Airway epithelial cell (primary cell): ENCODE measurements at places on chromosomes 4 and X. TPM values are rescaled to one million over a fixed set of nuclear protein-coding genes. Genes with fewer than 3 reads are reported as not detected.

CENPU gene
- total RNA-seq, result 20.7 and 20.9 TPM in 2 replicates

GC gene
- total RNA-seq, result not detected in 2 replicates

HPSE gene
- total RNA-seq, result 5.1 and 7.3 TPM in 2 replicates

PAGE5 gene
- not detected in 2 replicates for total RNA-seq

FGFR3 gene
- total RNA-seq, result 120 TPM in 2 replicates

HNRNPH2 gene
- 47.9 and 48.4 TPM in 2 replicates for total RNA-seq
